ENCODE measurements at places on chromosomes 1 and 21. TPM values are rescaled to one million over a fixed set of nuclear protein-coding genes. Genes with fewer than 3 reads are reported as not detected.
A peak's percentile ranks its signal among the peaks of the same experiment; 100 is the strongest.

Gene HHIPL2
- total RNA-seq = not detected

DNA sequence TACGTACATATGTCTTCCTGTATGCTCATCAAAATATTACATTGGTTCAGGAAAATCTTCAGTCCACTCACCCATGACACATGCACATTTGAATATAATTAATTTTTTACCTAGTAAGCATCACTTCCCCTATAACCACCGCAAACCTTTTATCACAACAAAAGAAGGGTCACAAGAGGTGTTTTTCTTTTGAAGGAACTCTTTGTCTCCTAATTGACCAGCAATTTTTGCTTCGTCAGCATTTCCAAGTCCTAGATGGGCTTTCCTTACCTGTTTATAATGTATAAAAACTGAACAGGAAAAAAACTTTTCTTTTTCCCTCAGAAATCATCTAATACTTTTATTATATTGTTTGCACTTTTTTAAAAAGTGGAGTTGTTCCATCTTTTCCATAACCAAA is 631.3 kb downstream of the PLA2G4A start:
- no peaks in the 10 kb centered on the region for H3K36me3 ChIP-seq
- no peak for DNase-seq
- H3K4me3 ChIP-seq = no peak overlapping the region
- no peaks in the 10 kb centered on the region for H3K4me1 ChIP-seq
- no peaks in the 10 kb centered on the region for H3K27me3 ChIP-seq
- no peak overlapping the region for H3K27ac ChIP-seq

Gene ZBED6
- 11.8 TPM for total RNA-seq

Gene CRP
- total RNA-seq = not detected

DNA sequence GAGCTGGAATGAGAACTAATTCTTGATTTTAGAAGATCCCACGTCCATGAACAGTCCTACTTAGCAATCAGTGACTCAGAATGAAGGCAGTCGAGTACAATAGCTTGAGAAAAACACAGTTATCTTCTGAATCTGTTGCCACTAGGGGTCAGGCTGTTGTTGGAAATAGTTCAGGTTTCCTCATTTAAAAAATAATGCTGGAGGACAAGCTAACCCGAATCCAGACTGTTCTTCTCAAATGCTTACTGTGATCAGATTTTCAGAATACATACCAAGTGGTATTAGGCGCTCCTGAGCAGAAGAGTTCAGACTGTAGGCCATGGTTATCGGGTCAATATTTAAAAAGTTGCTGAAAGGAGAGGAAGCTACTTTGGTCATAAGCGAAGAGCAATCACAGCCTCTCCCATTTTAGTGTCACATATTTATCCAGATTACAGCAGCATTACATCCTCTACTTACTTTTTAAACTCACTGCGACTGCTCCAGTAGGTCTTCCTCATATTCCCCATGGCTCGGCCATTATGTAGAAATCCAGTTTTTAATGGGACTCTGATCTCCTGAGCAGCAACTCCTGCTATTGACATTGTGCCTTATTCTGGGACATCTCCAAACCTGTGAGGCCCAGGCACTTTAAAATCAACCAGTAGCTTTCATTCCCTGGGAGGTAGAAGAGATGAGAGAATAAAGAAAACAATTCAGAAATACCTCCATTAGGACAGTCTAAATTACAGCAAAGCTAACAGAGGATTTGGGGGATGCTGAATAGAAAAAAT is 10.9 kb downstream of the ERRFI1 start:
- H3K4me1 ChIP-seq = peaks cover 45% of the 10 kb centered on the region
- H3K36me3 ChIP-seq = peaks cover 41% of the 10 kb centered on the region
- no peak overlapping the region for H3K4me3 ChIP-seq
- H3K27ac ChIP-seq = peak overlapping the region; percentile 38
- H3K27me3 ChIP-seq = no peaks in the 10 kb centered on the region

DNA sequence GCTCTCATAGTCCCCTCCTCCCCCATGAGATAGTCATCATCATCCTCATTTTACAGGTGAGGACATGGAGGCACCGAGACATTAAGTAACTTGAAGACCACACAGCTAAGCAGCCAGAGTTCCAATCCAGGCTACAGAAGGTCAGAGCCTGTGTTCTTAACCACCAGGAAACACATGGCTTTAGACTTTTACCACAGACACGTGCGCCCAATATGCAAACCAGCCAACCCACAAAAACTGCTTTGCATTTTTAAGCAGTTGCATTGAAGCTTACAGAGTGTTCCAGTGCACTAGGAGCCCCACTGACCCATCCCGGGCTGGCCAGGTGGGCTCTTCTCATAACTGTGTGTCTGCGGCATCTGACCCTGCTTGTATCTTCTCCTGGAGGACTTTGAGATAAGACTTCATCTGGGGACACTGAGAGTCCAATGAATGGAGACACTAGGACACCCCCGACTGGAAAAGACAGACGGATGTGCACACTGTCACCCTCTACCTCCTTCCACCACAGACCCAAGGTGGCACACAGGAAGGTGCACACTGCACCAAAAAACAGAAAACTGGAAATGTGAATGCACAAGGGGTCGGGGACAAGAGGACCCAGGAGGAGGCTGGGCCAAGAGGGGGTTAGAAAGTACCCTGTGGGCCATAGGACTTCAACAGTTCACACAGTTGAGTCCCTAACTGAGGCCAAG is 56.4 kb downstream of the ETS2 start:
- DNase-seq = no peak
- peaks cover 17% of the 10 kb centered on the region for H3K4me1 ChIP-seq
- no peak overlapping the region for H3K4me3 ChIP-seq

Gene TIAM1
- total RNA-seq = 2.0 TPM

Gene KRTAP12-2
- not detected for total RNA-seq

Gene HSD3B2
- total RNA-seq = not detected

GRCh38 chr1:246748867-246749266 is 24.7 kb downstream of the SCCPDH start:
- no peak overlapping the region for H3K27ac ChIP-seq
- no peak for DNase-seq
- H3K4me3 ChIP-seq = no peak overlapping the region
- no peaks in the 10 kb centered on the region for H3K27me3 ChIP-seq
- H3K4me1 ChIP-seq = no peaks in the 10 kb centered on the region
- peaks cover 33% of the 10 kb centered on the region for H3K36me3 ChIP-seq

Gene PSRC1
- 0.55 TPM for total RNA-seq

GRCh38 chr1:201813226-201813625 is 15.7 kb upstream of the IPO9 start:
- H3K27ac ChIP-seq = no peak overlapping the region
- H3K27me3 ChIP-seq = no peaks in the 10 kb centered on the region
- peaks cover 5% of the 10 kb centered on the region for H3K4me1 ChIP-seq

GRCh38 chr1:8431784-8432183 is 113.9 kb downstream of the SLC45A1 start:
- H3K36me3 ChIP-seq = no peaks in the 10 kb centered on the region
- DNase-seq = no peak
- H3K27me3 ChIP-seq = no peaks in the 10 kb centered on the region
- no peak overlapping the region for H3K4me3 ChIP-seq

- no peak for DNase-seq
- H3K27ac ChIP-seq = no peak overlapping the region
Measured at GRCh38 chr1:192376374-192376773, 59.6 kb downstream of the RGS21 start.

DNA sequence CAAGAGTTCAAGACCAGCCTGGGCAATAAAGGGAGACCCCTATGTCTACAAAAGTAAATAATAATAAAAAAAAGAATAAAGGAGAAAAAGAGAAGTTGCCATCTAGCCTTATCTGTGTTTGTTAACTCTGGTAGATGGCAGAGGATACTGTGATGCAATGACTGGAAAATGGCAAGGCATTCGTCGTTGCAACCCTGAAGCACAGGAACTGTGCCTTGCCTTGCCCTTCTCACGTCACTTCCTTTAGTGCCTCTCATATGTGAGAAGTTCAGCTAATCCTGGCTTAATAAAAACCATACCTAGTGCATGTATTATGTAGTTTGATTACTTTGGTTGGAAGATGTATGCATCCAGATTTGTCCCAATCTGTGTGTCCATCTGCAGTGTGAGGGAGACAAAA is 25.8 kb upstream of the PIGC start:
- DNase-seq = no peak
- H3K27ac ChIP-seq = no peak overlapping the region
- H3K27me3 ChIP-seq = no peaks in the 10 kb centered on the region
- no peak overlapping the region for H3K4me3 ChIP-seq

Gene PGLYRP4
- total RNA-seq = not detected

DNA sequence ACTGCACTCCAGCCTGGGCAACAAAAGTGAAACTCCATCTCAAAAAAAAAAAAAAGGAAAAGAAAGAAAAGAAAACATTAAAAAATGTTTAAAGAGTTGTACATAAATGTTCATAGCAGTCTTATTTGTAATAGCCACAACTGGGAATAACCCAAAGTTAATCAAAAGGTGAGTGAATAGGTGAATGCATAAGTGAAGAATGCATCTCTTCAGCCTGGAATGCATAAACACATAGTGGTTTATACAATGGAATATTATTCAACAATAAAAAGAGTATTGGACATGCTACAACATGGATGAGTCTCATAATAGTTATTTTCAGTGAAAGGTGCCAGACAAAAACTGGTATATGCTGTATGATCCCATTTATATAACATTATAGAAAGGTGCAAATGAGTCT is 18.1 kb downstream of the LDLRAD1 start:
- no peaks in the 10 kb centered on the region for H3K27me3 ChIP-seq
- H3K4me3 ChIP-seq = no peak overlapping the region
- H3K27ac ChIP-seq = no peak overlapping the region
- no peaks in the 10 kb centered on the region for H3K36me3 ChIP-seq
- DNase-seq = no peak

DNA sequence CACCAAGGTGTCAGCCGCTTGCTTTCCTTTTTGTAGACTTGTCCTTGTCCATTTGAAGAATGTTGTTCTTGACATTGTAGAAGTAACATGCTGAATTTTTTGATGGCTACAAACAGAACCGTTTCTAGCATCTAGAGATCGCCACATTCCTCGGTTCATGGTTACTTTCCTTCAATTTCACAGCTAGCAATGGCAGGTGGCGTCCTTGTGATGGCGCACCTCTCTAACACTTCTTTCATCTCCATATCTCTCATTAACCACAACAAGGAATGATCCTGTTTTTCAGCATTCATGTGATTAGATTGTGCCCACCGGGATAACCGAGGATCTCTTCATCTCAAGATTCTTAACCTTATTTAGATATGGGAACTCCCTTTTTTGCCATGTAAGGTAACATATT is 2129.8 kb downstream of the NCAM2 start:
- H3K27me3 ChIP-seq = no peaks in the 10 kb centered on the region
- H3K4me3 ChIP-seq = no peak overlapping the region
- no peaks in the 10 kb centered on the region for H3K36me3 ChIP-seq
- no peaks in the 10 kb centered on the region for H3K4me1 ChIP-seq

DNA sequence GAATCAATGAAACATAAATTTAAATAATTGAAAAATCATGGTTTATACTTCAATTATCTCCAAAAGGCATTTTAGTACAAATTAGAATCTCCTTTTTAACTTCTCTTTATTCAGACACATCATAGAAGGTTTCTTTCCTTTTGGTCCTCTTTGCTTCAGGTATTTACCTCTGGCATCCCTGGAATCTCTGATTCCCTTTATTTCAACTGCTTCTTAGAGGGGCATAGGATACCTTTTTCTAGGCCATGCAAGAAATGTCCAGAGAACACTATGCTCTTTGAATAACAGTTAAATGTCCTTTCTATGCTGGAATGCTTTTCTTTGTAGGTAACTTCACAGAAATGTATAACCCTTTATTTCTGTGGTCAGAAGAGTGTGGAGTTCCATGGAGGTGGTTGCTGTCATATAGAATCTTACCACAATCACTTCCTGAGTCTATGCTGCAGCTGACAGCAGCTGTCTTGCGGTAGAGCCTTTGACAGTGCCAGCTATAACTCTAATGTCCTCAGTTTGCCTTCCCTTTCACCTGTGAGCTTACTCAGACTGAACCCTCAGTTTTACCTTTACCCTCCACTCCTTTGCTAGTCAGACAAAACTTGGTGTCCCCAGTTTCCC is 8.6 kb downstream of the LAMC2 start:
- no peaks in the 10 kb centered on the region for H3K27me3 ChIP-seq
- no peak for DNase-seq
- no peaks in the 10 kb centered on the region for H3K4me1 ChIP-seq
- no peak overlapping the region for H3K4me3 ChIP-seq
- H3K27ac ChIP-seq = no peak overlapping the region

Gene ATP1A4
- not detected for total RNA-seq

DNA sequence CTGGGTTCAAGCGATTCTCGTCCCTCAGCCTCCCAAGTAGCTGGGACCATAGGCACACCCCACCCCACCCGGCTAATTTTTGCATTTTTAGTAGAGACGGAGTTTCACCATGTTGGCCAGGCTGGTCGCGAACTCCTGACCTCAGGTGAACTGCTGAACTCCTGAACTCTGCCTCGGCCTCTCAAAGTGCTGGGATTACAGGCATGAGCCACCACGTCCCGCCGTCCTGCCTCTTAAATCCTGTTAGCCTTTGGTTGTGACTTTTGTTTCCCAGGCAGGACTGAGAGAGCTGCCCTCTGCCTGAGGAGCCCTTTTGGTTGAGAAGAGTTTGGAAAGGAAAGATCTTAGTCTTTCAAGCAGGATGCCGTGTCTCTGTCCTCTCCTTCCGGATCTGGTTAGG is 59.3 kb upstream of the C1orf174 start:
- DNase-seq = no peak
- no peaks in the 10 kb centered on the region for H3K36me3 ChIP-seq
- no peak overlapping the region for H3K27ac ChIP-seq
- H3K4me1 ChIP-seq = no peaks in the 10 kb centered on the region

Gene FAM72C
- not detected for total RNA-seq

- H3K27me3 ChIP-seq = no peaks in the 10 kb centered on the region
- no peak for DNase-seq
- no peaks in the 10 kb centered on the region for H3K36me3 ChIP-seq
- no peak overlapping the region for H3K4me3 ChIP-seq
Measured at GRCh38 chr1:59645893-59646292, 168.9 kb upstream of the HOOK1 start.

Gene DNAJC11
- total RNA-seq = 60.8 TPM

DNA sequence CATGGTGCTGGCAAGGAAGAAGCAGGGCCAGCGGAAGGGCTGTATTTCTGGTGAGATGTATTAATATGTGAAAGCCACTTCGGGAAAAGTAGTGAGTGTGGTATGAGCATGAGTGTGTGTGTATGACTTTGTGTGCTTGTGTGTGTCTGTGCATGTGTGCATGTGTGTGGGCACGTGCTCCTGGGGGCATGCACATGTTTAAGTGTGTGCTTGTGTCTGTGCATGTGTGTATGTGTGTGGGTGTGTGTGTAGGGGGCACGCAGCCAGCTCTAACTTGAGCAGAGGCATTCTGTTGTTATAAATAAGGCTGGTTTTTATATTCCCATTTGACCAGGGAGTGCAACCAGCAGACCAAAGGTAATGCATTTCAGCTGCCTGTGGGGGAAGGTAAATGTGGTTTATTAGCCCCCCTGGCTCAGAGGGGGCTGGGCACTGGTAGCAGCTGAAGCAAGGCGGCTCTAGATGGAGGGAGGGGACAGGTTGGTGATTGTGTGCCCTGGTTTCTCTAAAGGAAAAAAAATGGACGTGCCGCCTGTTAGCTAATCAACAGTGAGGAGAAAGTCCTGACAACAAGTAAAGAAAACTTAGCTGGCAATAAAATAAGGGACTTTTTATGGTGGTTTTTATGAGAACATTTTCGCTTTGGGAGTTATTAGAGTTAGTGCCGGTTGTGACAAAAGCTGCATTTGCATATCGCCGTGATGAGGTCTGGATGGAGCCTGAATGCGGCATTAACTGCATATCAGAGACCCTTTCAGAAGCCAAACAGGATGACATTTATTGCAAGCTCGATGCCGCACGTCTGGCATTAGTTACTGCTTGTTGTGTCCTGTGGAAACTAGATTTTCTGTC is 180.1 kb downstream of the CAMTA1 start:
- no peak overlapping the region for H3K4me3 ChIP-seq
- peaks cover 31% of the 10 kb centered on the region for H3K27me3 ChIP-seq
- H3K36me3 ChIP-seq = no peaks in the 10 kb centered on the region
- DNase-seq = no peak
- no peak overlapping the region for H3K27ac ChIP-seq
